Stimulated activated CD8-positive, alpha-beta memory T cell treated with anti-CD3 and anti-CD28 coated beads, Interleukin-4, amount 100 ng/mL, for 1 hour (primary cell): ENCODE measurements at places on chromosomes 11 and 22.

GRCh38 chr11:78914503-78914902, 339.8 kb upstream of the NARS2 start:
- no peak for DNase-seq

DNA sequence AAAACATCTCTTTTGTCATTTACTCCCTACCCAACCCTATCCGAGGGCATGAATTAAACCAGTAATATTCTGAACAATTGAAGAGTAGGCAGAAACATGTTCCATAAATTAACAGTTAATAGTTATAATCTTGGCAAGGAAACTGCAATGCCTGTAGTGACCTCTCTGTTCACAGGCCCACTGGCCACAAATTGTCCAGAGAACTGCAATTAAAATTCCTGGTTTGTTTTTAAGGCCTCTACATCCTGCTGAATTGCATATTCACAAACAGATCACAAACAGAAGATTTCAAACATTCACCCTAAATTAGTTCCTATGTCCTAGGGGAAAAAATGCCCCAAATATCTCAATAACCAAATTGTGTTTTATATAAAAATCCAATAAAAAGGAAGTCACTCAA, 143.2 kb upstream of the TRPC6 start:
- DNase-seq = no peak

- DNase-seq = no peak
Observed at GRCh38 chr11:82815406-82815805, 81.7 kb upstream of the FAM181B start.

DNA sequence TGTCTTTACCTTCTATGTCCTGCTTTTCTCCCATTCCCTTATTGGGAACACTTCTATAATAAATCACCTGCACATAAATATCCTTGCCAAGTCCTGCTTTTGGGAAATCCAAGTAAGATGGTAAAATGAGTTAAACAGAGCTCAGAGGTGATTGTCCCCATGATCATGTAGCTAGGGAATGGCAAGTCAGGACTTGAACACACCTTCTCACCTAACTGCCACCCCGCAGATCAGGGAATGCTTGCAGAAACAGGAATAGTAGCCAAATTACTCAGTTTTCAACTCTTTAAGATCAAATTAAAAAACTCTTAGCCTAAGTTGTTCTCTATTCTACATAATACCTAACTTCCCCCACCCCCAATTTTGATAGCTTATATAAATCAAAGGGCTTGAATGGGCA, 16.0 kb downstream of the OOSP3 start:
- no peak for DNase-seq

DNA sequence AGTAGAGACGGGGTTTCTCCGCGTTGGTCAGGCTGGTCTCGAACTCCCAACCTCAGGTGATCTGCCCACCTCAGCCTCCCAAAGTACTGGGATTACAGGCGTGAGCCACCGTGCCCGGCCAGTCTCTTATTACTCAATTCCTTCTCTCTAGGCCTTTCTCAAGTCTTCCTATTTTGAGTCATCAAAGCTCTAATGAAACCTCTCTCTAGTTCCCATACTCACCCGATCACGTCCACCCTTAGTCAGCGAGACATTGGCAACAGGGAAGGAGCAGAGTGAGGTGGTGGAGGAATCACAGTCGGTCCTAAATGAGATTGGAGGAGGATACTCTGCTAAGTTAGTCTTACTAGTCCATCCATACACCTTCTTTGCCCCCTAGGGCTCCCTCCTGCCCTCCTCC, 5.0 kb downstream of the BSCL2 start:
- no peak for DNase-seq
